ENCODE measurements at places on chromosomes 11 and 22.

- H3K27ac ChIP-seq = peak overlapping the region; percentile 8
- peaks cover 23% of the 10 kb centered on the region for H3K4me1 ChIP-seq
- H3K27me3 ChIP-seq = peaks cover 8% of the 10 kb centered on the region
- peaks cover 2% of the 10 kb centered on the region for H3K36me3 ChIP-seq
- peak overlapping the region; percentile 80 for H3K4me3 ChIP-seq
Observed at GRCh38 chr22:33919391-33920196, 682 bp downstream of the LARGE1 start.

GRCh38 chr22:30265823-30266444 is 717 bp downstream of the OSM start:
- peaks cover 28% of the 10 kb centered on the region for H3K4me1 ChIP-seq
- DNase-seq = peak; percentile 81
- peak overlapping the region; percentile 97 for H3K27ac ChIP-seq
- peaks cover 3% of the 10 kb centered on the region for H3K27me3 ChIP-seq
- H3K4me3 ChIP-seq = peak overlapping the region; percentile 88

DNA sequence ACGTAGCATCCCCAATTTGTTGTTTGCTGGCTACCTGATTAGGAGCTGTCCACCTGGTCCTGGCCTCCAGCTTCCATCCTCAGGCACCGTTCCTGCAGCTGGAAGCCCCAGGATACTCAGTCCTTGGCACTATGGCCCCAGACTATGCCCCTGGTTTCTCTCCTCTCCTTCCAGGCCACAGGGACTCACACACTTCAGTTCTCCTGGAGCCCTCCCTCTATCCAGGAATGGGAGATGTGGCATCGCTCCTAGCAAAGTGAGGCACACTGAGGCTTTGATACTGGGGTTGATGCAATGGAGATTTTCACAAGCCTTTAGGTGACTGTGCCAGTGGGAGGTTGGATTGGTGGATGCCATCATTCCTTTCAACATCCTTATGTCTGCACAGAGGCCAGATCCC is 142.8 kb upstream of the B3GAT1 start:
- no peak overlapping the region for H3K27ac ChIP-seq
- no peaks in the 10 kb centered on the region for H3K36me3 ChIP-seq
- no peak overlapping the region for H3K4me3 ChIP-seq
- peaks cover 3% of the 10 kb centered on the region for H3K27me3 ChIP-seq

DNA sequence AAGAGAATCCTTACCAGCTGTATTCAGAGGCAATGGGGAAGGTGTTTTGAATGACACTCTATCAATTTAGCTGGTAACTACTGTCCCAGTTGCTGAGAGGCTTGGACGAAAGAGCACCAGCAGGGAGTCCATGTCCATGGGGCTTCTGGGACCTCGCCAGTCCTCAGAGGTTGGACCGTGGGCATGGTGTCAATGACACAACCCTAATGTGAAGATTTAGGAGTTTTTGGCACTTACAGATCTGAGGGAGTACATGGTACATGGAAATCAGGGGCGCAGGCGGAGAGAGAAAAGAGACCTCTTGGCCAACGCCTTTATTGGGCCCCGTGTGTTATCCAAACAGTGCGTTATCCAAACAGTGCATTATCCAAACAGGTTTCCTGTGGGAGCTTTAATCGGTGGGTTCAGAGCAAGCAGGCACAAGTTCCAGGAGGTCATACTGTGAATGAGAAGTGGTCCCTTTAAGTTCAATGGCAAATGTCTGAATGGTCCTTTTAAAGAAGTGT is 169.1 kb upstream of the B3GAT1 start:
- DNase-seq = no peak
- H3K4me1 ChIP-seq = peaks cover 13% of the 10 kb centered on the region
- H3K36me3 ChIP-seq = no peaks in the 10 kb centered on the region
- H3K27ac ChIP-seq = no peak overlapping the region

- no peak overlapping the region for H3K4me3 ChIP-seq
- H3K36me3 ChIP-seq = no peaks in the 10 kb centered on the region
- H3K27me3 ChIP-seq = peaks cover 6% of the 10 kb centered on the region
- DNase-seq = no peak
- no peak overlapping the region for H3K27ac ChIP-seq
- no peaks in the 10 kb centered on the region for H3K4me1 ChIP-seq
Observed at GRCh38 chr11:69801513-69802335, 17.5 kb downstream of the FGF3 start.

GRCh38 chr11:11810764-11811726 is 30.7 kb upstream of the USP47 start:
- H3K27ac ChIP-seq = no peak overlapping the region
- no peak for DNase-seq
- H3K36me3 ChIP-seq = no peaks in the 10 kb centered on the region
- peaks cover 7% of the 10 kb centered on the region for H3K27me3 ChIP-seq
- no peaks in the 10 kb centered on the region for H3K4me1 ChIP-seq

- peak overlapping the region; percentile 94 for H3K27ac ChIP-seq
- peak overlapping the region; percentile 97 for H3K4me3 ChIP-seq
- peaks cover 19% of the 10 kb centered on the region for H3K36me3 ChIP-seq
- peaks cover 44% of the 10 kb centered on the region for H3K4me1 ChIP-seq
- no peaks in the 10 kb centered on the region for H3K27me3 ChIP-seq
Observed at GRCh38 chr11:66637557-66638176, 836 bp upstream of the RBM4 start.

DNA sequence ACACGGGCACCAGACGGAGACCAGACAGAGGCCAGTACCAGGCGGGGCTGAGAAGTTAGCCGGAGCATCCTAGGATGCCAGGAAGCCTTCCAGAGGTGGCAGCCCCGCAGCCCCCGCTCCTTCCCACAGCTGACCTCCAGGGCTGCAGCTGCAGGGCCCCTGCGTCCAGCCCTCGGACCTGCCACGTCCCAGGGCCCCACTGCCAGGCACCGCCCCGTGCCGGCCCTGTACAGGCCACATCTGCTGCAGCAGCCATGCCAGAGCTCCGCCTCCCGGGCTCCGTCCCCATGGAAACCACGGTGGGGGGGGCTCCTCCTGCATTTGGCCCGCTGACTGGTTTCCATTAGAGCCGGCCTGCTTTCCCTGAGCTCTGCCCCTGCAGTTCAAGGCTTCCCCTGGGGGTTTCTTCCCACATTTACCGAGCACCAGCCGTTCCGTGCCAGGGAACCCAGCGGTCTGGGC is 62.5 kb upstream of the PPARA start:
- no peak overlapping the region for H3K4me3 ChIP-seq
- no peak overlapping the region for H3K27ac ChIP-seq
- no peaks in the 10 kb centered on the region for H3K36me3 ChIP-seq
- H3K27me3 ChIP-seq = no peaks in the 10 kb centered on the region
- no peak for DNase-seq
- no peaks in the 10 kb centered on the region for H3K4me1 ChIP-seq

GRCh38 chr11:118462178-118462577 is 25.9 kb downstream of the KMT2A start:
- no peaks in the 10 kb centered on the region for H3K27me3 ChIP-seq
- H3K4me3 ChIP-seq = no peak overlapping the region
- DNase-seq = no peak
- peaks cover 5% of the 10 kb centered on the region for H3K36me3 ChIP-seq
- H3K4me1 ChIP-seq = peaks cover 6% of the 10 kb centered on the region

DNA sequence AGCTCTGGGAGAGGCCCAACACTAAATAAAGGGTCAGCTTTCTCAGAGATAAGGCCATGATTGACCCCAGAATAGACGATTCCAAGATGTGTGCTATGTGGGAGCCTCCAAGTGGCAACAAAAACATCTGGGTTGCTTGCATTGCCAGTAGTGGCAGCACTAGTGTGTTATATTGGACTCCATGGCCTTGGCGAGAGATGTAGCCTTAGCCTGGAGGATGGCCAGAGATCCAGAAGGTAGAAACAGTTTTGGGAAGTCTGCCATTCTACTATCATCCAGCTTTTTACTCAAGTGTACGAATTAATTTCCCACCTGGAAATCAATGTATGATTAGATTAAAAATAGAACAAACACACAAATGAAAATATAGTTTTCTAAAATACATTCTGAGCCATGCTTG is 3.0 kb downstream of the OR8D4 start:
- DNase-seq = no peak
- no peaks in the 10 kb centered on the region for H3K4me1 ChIP-seq
- no peak overlapping the region for H3K27ac ChIP-seq
- peaks cover 5% of the 10 kb centered on the region for H3K27me3 ChIP-seq
- H3K36me3 ChIP-seq = no peaks in the 10 kb centered on the region
- H3K4me3 ChIP-seq = no peak overlapping the region

DNA sequence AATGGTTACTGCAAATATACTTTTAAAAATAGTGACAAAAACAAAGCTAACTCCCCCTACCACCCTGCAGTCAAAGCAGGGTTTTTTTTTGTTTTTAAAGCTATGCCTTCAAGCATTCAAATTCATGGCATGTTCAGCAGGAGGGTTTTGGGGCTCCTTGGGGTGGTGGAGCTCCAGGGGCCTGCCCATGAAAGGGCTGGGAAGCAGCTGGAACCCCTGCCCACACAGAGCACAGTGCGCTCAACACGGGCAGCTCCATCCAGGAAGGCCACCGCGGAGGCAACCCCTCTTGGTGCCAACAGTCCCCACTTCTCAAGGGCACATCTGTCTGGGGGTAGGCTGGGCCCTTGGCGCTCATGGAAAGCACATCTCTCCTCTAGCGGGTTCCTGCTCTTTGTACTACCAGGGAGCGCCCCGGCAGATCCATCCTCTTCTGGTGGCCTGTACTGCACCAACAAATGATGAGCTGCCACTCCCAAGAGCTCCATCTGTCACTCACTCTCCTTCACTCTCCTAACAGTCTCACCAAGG is 16.6 kb upstream of the PHLDA2 start:
- H3K4me3 ChIP-seq = no peak overlapping the region
- H3K27ac ChIP-seq = no peak overlapping the region
- H3K27me3 ChIP-seq = no peaks in the 10 kb centered on the region
- peaks cover 32% of the 10 kb centered on the region for H3K36me3 ChIP-seq

DNA sequence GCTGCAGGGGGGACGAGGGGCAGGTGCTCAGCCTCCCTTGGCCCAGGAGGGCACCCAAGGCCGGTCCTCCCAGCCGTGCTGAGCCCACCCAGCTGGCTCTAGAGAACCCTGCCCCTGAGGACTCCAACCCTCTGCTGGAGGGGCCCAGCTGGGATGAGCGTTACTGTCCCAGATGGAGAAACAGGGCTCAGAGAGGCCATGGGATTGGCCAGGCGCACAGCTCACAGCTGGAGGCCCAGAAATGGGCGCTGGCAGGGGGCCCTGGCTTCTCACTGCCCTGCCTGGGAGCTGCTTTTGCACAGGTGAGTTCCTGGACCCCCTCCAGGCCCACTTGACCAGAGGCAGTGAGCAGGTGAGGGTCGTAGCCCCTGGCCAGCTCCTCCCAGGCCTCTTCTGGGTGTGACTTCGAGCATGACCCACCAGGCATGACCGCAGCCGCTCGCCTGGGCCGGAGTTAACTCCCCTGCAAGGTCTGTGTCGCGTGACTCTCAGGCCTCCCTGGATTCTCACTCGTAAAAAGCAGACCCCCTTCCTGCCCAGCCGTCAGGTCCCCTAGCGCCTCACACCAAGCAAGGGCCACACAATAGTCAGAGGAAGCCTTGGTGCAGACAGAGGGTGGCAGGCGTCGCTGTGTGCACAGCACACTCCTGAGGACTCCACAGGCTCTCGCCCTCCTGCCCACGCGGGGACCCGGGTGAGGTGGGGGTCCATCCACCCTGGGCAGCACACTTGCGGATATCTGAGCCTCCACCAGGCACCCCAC is 19.7 kb upstream of the IL17REL start:
- no peaks in the 10 kb centered on the region for H3K36me3 ChIP-seq
- no peak for DNase-seq
- peaks cover 4% of the 10 kb centered on the region for H3K4me1 ChIP-seq
- H3K27me3 ChIP-seq = peaks cover 11% of the 10 kb centered on the region
- H3K27ac ChIP-seq = no peak overlapping the region

GRCh38 chr22:43044290-43044712 is 29.4 kb upstream of the PACSIN2 start:
- H3K36me3 ChIP-seq = peaks cover 3% of the 10 kb centered on the region
- no peaks in the 10 kb centered on the region for H3K4me1 ChIP-seq
- no peak overlapping the region for H3K27ac ChIP-seq
- H3K4me3 ChIP-seq = no peak overlapping the region
- H3K27me3 ChIP-seq = no peaks in the 10 kb centered on the region
- DNase-seq = no peak

DNA sequence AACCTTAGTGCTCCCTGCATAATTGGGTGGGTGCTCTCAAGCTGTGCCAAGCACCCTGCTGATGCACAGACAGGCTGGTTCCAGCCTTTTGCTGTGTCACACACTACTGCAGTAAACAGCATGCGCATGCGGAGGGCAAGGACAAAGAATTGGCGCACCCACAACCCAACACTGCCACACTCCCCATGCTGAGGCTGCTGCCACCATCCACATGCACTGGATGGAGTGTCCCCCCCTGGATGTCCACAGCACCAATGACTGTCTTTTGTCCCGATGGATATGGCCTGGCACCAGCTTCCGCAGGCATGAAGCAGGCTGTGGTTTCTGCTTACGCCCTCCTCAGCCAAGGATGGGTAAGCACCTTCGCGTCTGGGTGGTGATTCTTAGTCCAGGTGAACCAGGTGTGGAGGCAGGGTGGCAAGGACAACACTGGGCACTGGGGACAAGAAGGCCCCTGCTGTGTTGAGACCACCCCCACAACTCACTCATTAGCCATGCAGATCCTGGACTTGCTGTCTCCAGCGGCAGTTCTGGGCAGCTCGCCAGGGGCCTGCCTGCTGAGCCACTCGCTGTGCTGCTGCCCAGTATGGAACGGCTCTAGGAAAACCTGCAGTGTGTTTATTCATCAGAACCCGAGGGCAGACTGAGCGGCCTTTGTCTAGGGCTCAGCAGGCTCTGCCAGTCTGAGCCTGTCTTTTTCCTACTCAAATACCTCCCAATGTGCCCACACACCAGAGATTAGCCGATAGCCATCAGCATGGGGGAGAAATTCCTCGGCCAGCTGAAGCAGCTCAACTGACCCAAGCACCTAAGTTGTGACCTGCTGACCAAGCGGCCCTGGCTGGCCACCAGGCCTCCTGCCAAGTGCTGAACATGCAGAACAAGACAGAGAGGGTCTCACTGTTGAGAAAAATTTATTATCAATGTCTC is 8.2 kb upstream of the NAP1L4 start:
- H3K36me3 ChIP-seq = peaks cover 18% of the 10 kb centered on the region
- no peaks in the 10 kb centered on the region for H3K27me3 ChIP-seq
- H3K27ac ChIP-seq = no peak overlapping the region
- peaks cover 2% of the 10 kb centered on the region for H3K4me1 ChIP-seq
- DNase-seq = no peak
- H3K4me3 ChIP-seq = no peak overlapping the region

- H3K27ac ChIP-seq = no peak overlapping the region
- H3K36me3 ChIP-seq = no peaks in the 10 kb centered on the region
- no peak overlapping the region for H3K4me3 ChIP-seq
- no peaks in the 10 kb centered on the region for H3K4me1 ChIP-seq
- H3K27me3 ChIP-seq = no peaks in the 10 kb centered on the region
- no peak for DNase-seq
Observed at GRCh38 chr11:106917973-106918372, 100.3 kb downstream of the GUCY1A2 start.
